ENCODE measurements at places on chromosomes 13 and 19.

DNA sequence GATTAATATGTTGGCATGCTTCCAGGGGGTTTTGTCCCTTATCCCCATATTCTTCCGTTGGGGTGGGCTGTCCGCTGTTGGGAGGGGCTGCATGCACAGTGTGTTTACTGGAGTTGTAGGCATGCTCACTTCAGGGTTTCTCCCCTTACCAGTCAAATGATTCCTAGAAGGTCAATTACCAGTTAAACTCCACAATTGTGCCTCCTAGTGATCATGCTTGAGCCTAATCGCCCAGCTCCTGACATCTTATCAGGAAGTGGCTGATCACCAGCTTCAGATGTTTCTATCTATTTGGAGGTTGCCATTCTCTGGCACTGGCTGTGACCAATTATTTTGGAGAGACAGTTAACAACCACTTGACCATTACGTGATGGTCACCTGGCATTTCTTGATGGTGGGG, 1090.0 kb downstream of the SLITRK5 start:
- DNase-seq: no peak
- H3K4me1 ChIP-seq: no peaks in the 10 kb centered on the region
- no peak overlapping the region for H3K27ac ChIP-seq
- peaks cover 2% of the 10 kb centered on the region for H3K27me3 ChIP-seq
- H3K36me3 ChIP-seq: no peaks in the 10 kb centered on the region

DNA sequence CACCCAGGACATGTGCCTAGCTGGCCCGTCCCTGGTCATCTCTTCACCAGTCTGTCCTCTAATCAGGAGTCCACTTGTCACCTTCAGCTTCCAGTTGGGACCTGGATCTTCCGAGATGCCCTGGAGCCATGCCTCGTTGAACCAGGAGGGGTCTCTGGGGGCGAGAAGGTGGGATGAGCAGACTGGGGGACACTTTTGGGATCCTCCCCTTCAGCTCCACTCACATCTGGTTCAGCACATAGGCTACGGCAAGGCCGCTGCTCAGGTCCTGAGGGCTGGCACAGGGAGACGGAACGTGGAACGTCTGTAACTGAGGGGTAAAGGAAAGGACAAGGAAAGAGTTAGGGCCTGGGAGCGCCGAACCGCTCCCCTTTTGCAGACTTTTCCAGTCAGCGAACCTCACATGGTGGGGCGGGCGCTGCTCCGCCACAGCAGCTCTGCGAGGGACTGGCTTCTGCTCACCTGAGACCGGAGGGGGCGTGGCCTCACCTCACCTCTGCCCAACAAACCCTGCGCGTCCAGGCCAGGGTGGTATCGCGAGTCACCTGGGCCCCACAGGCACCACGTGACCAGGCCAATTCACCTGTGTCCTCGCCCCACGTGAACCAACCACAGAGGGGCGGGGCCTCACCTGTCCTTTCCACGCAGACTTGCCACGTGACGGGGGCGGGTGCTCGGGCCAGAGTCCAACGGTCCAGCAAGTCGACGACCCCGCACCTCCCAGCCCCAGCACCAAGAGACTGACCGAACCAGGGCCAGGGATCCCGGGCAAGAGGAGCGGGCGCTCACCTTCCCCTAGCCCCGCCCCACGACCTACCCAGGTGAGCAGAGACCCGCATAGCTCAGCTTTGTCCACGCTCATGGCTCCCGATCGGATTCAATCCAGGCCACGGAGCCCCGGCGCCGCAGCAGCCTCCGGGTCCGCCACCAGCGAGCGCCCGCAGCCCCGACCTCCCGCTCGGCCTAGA, at the start of gene HOOK2:
Gene HOOK2, minus strand, starts transcription at position 965 of the 968 bp plus-strand sequence. Its CDS starts 103 bp downstream, at position 862.
- H3K36me3 ChIP-seq: no peaks in the 10 kb centered on the region
- peak within 1 kb of the TSS; percentile 40 for H3K27ac ChIP-seq
- H3K27me3 ChIP-seq: no peaks in the 10 kb centered on the region
- no peak for DNase-seq

DNA sequence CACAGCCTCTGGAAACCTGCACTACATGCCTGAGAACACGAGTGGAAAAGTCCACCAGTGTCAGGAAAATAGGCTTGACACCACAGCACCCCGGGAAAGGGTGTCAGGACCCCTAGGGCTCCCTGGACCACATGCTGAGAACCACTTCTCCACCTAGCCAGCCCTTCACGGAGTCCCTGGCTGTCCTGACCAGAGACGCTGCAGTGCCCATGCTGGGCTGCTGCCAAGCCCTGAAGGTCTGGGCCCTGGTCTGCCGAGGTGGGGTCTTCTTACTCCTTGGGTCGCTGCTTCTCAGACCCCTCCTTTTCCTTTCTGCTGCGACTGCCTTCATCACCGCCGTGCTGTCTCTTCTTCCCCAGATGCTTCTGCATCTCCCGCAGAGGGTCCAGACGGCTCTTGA, 3.0 kb downstream of the LENG1 start:
- peaks cover 31% of the 10 kb centered on the region for H3K36me3 ChIP-seq
- no peak overlapping the region for H3K27ac ChIP-seq
- no peak for DNase-seq
- H3K4me1 ChIP-seq: peaks cover 52% of the 10 kb centered on the region
- H3K27me3 ChIP-seq: peaks cover 10% of the 10 kb centered on the region

DNA sequence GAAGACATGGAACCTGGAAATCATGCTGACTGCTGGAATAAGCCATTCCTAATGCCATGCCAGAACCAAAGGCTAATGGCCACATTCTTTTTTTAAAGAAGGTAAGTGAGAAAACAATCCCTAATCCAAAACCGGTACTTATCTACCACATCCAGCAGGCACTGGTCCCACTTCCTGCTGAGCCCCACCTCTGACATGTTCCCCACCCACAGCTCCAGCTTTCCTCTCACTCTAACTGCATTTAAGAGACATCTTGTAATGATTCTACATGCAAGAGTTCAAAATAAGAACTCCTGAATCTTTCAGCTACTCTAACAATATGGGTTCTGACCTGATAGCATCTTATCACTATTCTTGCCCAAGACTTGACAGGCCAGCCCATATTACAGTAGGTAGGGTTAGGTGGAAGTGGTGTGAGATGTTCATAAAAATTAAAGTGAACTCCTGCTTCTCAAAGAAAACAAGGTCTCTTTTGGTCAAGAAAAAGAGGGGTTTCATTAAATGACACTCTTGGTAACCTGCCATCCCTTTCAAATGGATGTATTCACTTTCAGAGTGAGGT, 41.9 kb downstream of the N4BP2L2 start:
- H3K4me3 ChIP-seq: no peak overlapping the region
- H3K27me3 ChIP-seq: no peaks in the 10 kb centered on the region
- H3K4me1 ChIP-seq: peaks cover 16% of the 10 kb centered on the region

DNA sequence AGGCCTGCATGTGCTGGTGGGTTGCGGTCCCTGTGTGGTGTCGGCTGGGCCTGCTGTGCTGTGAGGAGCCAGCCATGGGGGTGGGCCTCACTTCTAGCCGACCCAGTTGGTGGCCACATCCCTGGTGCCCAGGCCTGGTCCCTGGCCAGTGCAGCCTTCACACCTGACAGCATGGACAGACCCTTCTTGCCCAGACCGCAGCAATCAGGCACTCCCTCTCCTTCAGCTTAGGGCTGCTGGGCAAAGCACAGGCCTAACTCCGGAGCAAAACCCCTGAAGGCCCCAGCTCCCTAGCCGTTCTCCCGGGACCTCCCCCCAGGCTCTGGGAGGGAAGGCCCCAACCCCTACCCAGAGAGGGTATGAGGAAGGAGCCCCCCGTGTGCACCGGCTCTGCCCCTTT, 6.6 kb upstream of the MCF2L start:
- no peak overlapping the region for H3K27ac ChIP-seq
- no peak overlapping the region for H3K4me3 ChIP-seq
- peaks cover 55% of the 10 kb centered on the region for H3K27me3 ChIP-seq
- DNase-seq: no peak

DNA sequence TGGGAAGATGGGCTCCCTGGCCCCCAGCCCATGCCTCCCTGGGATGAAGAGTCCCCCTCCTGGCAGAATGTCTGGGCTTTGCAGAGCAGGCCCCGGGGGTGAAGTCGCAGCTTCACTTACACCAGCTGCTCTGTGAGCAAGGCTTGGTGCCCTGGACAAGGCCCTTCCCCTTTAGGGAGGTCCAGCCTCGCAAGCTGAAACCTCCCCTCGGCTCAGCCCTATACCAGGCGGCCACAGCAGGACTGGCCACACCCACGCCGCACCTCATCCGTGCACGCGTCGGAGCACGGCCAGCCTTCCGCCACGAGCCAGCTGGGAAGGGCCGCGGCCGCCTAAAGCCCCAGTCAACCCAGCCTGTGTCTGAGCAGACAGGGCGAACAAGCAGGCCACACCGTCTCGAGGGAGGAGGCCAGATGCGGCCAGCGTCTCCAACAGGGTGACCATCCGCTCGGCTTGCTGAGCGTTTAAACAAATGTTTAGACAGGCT, 83.2 kb upstream of the MCF2L start:
- H3K27ac ChIP-seq: no peak overlapping the region
- H3K27me3 ChIP-seq: peaks cover 8% of the 10 kb centered on the region
- H3K36me3 ChIP-seq: no peaks in the 10 kb centered on the region
- peak overlapping the region; percentile 30 for H3K4me3 ChIP-seq
- no peaks in the 10 kb centered on the region for H3K4me1 ChIP-seq
- peak; percentile 88 for DNase-seq

DNA sequence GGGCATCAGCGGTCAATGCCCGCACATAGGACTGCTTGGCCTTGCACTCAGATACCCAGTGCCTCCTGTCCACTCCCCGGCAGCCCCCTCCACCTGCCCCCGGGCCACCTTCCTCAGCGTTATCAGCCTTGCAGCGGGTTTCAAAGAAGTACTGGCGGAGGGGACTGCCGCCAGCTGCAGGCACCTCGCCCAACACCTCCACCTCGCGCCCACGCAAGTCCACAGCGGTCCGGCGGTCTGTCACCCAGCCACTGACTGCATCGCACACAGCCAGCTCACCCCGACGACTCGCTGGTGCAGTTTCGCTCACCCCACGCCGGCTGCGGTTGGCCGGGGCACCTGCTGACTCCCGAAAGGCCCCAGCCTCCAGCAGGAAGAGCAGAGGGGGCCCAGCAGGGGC, 3.2 kb downstream of the NTF4 start:
- peaks cover 13% of the 10 kb centered on the region for H3K27me3 ChIP-seq
- H3K27ac ChIP-seq: no peak overlapping the region
- H3K4me3 ChIP-seq: no peak overlapping the region
- peaks cover 10% of the 10 kb centered on the region for H3K36me3 ChIP-seq

GRCh38 chr19:40286235-40286970, 1.3 kb upstream of the AKT2 start:
- no peaks in the 10 kb centered on the region for H3K27me3 ChIP-seq
- no peaks in the 10 kb centered on the region for H3K36me3 ChIP-seq
- H3K27ac ChIP-seq: peak overlapping the region; percentile 100
- peak overlapping the region; percentile 90 for H3K4me3 ChIP-seq

- peaks cover 11% of the 10 kb centered on the region for H3K27me3 ChIP-seq
- H3K4me1 ChIP-seq: peaks cover 38% of the 10 kb centered on the region
- peak; percentile 86 for DNase-seq
- peak overlapping the region; percentile 96 for H3K27ac ChIP-seq
Observed at GRCh38 chr19:1213391-1214286, 8.1 kb downstream of the STK11 start.

DNA sequence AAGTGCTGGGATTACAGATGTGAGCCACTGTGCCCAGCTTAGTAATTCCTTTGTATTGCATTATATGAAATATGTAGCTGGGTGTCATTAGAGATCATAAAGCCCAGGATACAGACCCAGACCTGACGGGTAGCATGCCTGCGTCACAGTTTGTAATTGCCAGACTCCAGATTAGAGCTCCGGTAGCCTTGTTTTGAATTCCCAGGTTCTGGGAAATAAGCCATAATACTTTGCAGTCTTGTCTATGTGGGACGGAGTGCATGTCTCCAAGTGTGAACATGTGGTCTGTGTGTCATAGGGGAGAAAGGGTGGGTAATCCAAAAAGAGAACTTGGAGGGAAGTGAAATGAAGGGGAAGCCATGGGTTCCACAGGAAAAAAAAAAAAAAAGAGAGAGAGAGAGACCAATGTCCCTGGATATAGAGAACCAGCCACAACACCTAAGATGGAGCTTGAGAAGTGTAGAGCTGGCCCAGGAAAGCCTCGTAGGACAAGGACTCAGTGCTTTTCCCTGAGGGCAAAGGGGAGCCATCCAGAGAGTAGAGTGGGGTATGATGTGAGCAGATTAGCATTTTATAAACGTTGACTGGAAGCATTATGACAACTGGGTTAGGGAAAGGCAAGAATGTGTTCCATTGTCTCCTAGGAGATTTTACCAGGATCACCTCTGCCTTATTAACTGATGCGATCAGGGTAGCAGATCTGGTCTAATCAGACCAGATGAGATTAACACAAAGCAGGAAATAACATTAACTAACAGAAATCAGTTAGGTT, 2.6 kb downstream of the ZSCAN4 start:
- no peak overlapping the region for H3K4me3 ChIP-seq
- H3K36me3 ChIP-seq: no peaks in the 10 kb centered on the region
- no peak overlapping the region for H3K27ac ChIP-seq
- H3K4me1 ChIP-seq: no peaks in the 10 kb centered on the region
- H3K27me3 ChIP-seq: peaks cover 2% of the 10 kb centered on the region
